NCI-H146 (cell line): ENCODE measurements at places on chromosomes 7 and 10.

GRCh38 chr10:129140921-129141885, 325.8 kb upstream of the MGMT start:
- DNase-seq: no peak

DNA sequence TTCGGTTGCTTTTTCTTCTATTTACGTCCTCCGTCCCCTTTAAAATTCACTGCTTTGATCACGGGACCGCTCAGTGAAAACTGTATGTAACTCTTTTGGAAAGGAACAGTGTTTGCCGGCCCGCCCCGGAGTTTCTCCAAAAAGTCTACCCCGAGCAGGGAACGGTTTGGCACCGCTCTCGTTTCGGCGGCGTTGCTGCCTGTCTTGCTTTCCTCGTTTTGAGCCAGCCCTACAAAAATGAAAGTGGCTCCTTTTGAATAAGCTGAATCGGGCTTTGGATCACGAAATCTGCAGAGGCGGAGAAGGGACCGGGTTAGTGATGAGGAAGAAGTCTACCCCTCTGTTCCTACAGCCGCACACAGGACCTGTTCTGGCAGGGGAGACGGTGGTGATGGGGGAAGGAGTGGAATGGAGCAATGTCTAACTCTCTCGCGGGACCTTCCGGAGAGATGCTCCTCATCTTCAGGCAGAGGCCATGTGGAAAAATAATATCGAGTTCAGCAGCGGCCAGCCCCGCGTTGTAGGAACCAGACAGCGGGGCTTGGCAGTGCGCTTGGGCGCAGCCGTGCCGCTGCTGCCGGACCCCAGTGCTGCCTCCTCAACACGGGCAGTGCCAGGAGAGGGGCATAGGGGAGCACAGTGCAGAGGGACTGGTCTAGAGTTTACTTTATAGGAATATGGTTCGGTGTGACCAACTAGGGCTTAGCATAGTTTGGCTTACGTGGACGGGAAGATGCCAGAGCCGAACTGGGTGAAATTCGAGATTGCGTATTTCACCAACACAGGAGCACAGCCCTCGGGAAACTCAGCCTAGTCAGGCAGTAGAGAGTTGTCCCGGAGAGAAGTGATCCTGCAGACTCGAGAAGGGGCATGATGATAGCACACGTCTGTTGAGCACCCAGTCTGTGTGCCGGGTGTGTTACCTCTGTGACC, 1.4 kb downstream of the HTRA1 start:
- no peak for DNase-seq

- DNase-seq: no peak
Observed at GRCh38 chr10:21493784-21494183, 31.7 kb downstream of the SKIDA1 start.

- no peak for DNase-seq
Observed at GRCh38 chr10:35007858-35008301, 82.3 kb downstream of the CUL2 start.

DNA sequence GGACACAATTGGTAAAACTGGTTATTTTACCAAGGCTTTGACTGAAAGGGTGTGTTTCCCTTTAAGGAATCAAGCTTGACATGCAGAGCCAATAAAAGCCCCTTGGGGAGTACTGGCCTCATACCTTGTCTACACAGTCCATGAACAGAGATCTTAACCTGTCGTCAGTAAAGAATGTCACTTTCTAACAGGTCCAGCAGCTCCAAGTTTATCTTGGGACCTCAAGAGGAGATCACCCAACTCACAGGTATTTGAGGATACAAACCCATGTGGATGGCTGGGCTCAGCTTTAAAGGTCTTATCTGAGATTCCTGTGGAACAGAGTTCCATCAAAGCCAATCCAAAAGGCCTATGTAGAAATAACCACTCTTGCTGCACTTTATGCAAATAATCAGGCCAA, 61.3 kb downstream of the COA1 start:
- DNase-seq: no peak

GRCh38 chr7:123425246-123425645, 109.1 kb downstream of the IQUB start:
- no peak for DNase-seq

GRCh38 chr10:97676770-97677581, 10.1 kb downstream of the AVPI1 start:
- peak; percentile 48 for DNase-seq

GRCh38 chr10:102414749-102415148, 3.8 kb downstream of the PSD start:
- no peak for DNase-seq
